ENCODE measurements at places on chromosomes 7 and 10.

GRCh38 chr10:29104661-29105399 is 184.0 kb upstream of the LYZL1 start:
- DNase-seq, result no peak

DNA sequence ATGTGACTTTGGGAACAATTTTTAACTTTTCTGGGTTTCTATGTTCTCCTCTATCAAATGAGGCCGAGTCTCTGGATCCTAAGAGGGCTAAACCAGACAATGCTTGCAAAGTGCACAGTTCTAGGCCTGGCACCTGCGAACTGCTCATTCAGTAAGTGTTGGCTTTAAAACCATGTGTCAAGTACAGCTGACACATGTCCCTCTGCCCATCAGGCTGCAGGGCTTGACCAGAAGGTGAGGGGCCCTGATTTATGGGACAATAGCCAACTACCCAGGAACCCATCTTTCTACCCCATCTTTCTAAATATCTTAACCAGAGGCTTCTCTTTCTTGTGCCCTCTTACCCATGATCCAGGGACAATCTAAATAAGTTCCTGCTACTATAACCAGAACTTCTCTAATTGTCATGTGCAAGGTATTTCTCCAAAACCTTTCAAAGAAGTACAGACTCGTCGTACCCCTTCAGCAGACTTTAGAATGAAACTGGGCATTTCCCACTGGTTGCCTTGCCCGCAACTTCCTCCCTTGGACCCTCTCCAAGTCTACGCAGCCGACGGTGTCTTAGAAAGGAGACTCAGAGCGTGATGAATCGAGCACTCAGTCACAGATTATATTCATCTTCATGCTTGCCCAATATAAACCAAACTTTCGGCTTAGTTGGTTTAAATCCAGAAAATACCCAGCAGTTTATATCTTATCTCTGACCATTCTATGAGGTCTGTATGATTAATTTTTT is 69.8 kb upstream of the STEAP1B start:
- DNase-seq, result no peak

DNA sequence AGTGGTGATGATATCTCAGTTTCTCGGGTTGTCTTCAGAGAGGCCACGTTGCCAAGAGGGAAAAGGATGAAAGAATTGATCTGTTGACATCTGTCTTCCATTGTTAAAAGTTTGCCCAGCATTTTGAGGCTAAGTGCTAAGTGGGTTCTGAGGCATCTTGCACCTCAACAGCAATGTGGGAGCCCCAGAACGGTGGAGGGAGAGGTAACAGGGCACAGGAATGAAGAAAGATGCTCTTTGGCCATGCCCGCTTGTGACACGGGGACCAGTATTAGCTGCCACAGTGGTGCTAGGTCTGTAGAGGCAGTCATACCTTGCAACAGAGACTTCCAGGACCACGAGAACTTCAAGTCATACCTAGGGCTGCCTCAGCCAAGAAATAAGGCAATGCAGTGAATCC is 106.6 kb upstream of the NUPR2 start:
- DNase-seq, result no peak

GRCh38 chr10:127168261-127168660 is 28.1 kb downstream of the INSYN2A start:
- no peak for DNase-seq

DNA sequence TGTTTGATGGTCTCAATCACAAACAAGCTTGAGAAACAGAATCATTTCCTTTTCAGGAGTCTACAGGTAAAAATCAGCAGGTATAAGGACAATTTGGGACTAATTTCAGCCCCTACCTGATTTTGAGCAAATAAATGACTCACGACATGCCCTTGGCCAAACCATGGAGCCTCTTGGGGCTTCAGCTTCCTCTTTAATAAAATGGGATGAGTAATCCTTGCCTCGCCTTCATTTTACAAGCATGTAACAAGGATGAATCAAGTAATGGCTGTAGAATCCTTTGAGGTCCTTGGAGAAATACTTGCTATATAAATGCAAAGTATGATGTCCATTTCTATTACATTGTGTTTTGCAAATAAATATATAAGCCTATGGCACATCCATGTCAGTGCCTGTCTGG is 212.8 kb upstream of the PODXL start:
- DNase-seq, result no peak

DNA sequence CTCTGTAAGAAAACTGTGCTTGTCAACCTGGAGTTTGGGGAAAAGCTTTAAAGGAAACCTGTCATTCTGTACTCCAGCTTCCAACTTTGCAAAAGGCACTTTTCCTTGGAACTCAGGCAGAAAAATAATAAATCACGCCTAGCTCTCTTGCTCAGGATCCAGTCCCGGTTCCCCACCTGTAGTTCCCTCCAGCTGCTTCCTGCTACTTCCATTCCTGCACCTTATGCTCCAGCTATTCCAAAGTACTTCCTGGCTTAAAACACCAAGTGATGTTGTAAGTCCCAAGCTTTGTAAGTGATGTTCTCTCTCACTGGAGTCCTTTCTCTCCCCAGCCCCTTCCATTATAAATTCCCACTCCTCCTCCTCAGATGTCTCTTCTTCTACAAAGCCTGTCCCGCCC is 98.6 kb downstream of the GRM8 start:
- no peak for DNase-seq

- no peak for DNase-seq
These were observed 518 bp upstream of the COMMD3 start for GRCh38 chr10:22315455-22316285.

GRCh38 chr7:127221731-127222130 is 31.0 kb downstream of the GRM8 start:
- no peak for DNase-seq

DNA sequence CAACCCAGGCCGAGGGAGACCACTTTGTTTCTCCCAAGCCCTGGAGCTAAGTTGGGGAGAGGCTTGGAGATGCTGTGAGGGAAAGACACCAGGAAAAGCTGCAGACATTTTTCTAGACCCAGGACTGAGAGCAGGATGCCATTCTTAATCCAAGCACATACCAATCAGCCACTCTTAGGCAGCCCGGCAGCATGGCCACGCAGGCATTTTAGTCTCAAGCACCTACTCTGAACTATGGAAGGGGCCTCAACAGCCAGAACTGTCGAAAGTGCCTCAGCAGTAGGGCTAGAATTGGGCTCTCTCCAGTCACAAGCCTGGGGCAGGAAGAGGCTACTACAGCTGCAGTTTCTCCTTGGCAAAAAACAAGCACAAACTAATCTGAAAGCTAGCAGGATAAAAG is 57.8 kb downstream of the GCC1 start:
- DNase-seq, result no peak

GRCh38 chr7:121961089-121961867 is 88.3 kb downstream of the PTPRZ1 start:
- no peak for DNase-seq

DNA sequence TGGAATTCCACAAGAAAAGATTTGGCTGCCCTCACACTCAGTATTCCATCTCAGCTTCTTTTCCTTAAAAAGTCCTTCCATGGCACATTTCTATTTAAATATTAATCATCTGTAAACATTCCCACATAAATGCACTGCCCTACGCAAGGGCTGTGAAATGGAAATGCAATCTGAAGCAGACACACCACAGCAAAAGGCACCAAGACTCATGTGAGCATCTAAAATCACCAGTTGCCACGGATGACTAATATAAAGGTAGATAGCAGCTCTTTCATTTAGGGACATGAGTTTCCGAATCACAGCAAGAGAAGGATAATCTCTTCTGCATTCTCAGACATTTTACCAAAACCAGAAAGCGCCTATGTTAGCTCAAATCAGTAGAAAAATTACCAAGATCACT is 31.6 kb downstream of the COA1 start:
- no peak for DNase-seq

- no peak for DNase-seq
These were observed 337.0 kb downstream of the CRPPA start for GRCh38 chr7:16084370-16084769.

DNA sequence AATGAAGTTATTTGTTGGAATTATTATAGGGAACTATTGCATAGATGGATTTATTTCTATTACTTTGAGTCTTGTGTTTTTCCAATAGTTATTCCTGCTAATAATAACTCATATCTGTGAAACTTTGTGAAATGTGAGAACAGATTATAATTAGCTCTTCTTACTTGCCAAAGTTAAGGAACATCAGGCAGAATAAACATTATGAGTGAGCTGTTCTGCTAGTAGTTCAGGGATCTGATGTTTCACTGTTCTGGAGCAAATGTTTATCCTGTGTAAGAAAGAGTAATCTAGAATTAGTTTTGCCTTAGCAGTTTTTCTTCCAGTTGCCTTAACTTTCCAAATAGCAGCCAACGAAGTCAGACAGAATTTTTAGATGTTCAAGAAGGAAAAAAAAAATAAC is 245.2 kb upstream of the PLXDC2 start:
- DNase-seq, result no peak

GRCh38 chr7:156897673-156898072 is 4.7 kb upstream of the LMBR1 start:
- DNase-seq, result no peak

Data from Peyer's patch (tissue), 4 donors.